ENCODE measurements at places on chromosomes 12 and 14. TPM values are rescaled to one million over a fixed set of nuclear protein-coding genes. Genes with fewer than 3 reads are reported as not detected.

The IL26 gene
- not detected for polyA plus RNA-seq

The CPSF2 gene
- polyA plus RNA-seq = 20.4 TPM

The PLCZ1 gene
- polyA plus RNA-seq = not detected

The PRH2 gene
- polyA plus RNA-seq = not detected

The LRRIQ1 gene
- polyA plus RNA-seq = 11.1 TPM

The ARHGEF40 gene
- 28.9 TPM for polyA plus RNA-seq

The CAPZA3 gene
- polyA plus RNA-seq = not detected

The SAMD15 gene
- 2.8 TPM for polyA plus RNA-seq

The CFAP54 gene
- 1.1 TPM for polyA plus RNA-seq

The STAC3 gene
- polyA plus RNA-seq = 2.9 TPM

The LTB4R2 gene
- polyA plus RNA-seq = 3.4 TPM

The NEDD8 gene
- 431 TPM for polyA plus RNA-seq

The BBS10 gene
- 15.4 TPM for polyA plus RNA-seq

The CYP27B1 gene
- polyA plus RNA-seq = 1.4 TPM

The SCNN1A gene
- polyA plus RNA-seq = not detected

The COCH gene
- 39.9 TPM for polyA plus RNA-seq

The ANO2 gene
- 1.8 TPM for polyA plus RNA-seq

All from neural cell (in vitro differentiated cells).